Psoas muscle (tissue), 8 donors: ENCODE measurements at places on chromosomes 13 and 19. TPM values are rescaled to one million over a fixed set of nuclear protein-coding genes. Genes with fewer than 3 reads are reported as not detected.

Gene CACNG7
- not detected for polyA plus RNA-seq

Gene OR7C2
- polyA plus RNA-seq = not detected

Gene FSD1
- not detected for polyA plus RNA-seq

Gene ALKBH6
- polyA plus RNA-seq = 13.3 TPM

Gene SMIM44
- polyA plus RNA-seq = not detected

Gene TGFBR3L
- 1.5 TPM for polyA plus RNA-seq

Gene DKKL1
- polyA plus RNA-seq = not detected

Gene FUT6
- 0.03 TPM for polyA plus RNA-seq

Gene ZNF880
- polyA plus RNA-seq = 12.0 TPM

Gene PODNL1
- polyA plus RNA-seq = 0.25 TPM

Gene PNMA8C
- polyA plus RNA-seq = not detected

Gene OXGR1
- 0.05 TPM for polyA plus RNA-seq

Gene CRLF1
- 15.6 TPM for polyA plus RNA-seq

Gene NXNL1
- polyA plus RNA-seq = 0.64 TPM

Gene NDUFA3
- 338 TPM for polyA plus RNA-seq

Gene CHMP2A
- 149 TPM for polyA plus RNA-seq

Gene ERICH4
- polyA plus RNA-seq = 0.09 TPM

Gene YIF1B
- polyA plus RNA-seq = 38.8 TPM

Gene CCNA1
- polyA plus RNA-seq = 1.6 TPM

Gene CEACAM20
- not detected for polyA plus RNA-seq

Gene ANGPTL4
- 17.2 TPM for polyA plus RNA-seq

Gene MYO16
- 0.01 TPM for polyA plus RNA-seq
